ENCODE measurements at places on chromosomes 1 and 21.

DNA sequence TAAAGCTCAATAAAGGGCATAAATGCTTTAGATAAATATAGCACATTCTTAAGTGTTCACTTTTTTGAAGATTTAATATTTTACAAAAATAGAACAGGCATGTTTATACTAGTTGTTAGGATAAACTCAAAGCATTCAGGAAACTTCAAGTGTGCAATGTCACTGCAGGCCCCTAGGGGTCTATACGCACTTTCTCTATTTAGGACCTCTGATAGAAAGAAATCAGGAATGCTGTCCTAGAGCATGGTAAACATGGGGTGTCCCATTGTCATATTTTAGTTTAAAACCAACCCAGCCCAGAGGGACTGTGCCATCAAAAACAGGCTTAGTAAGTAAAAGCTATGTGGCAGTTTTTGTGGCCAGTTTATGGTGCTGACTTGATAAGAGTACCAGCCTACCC lies 102.2 kb downstream of the BARHL2 start:
- no peak for DNase-seq

- no peak for DNase-seq
Observed at GRCh38 chr1:184843732-184844495, 89.3 kb upstream of the EDEM3 start.

GRCh38 chr1:180616439-180616838 lies 15.4 kb upstream of the XPR1 start:
- DNase-seq: no peak

DNA sequence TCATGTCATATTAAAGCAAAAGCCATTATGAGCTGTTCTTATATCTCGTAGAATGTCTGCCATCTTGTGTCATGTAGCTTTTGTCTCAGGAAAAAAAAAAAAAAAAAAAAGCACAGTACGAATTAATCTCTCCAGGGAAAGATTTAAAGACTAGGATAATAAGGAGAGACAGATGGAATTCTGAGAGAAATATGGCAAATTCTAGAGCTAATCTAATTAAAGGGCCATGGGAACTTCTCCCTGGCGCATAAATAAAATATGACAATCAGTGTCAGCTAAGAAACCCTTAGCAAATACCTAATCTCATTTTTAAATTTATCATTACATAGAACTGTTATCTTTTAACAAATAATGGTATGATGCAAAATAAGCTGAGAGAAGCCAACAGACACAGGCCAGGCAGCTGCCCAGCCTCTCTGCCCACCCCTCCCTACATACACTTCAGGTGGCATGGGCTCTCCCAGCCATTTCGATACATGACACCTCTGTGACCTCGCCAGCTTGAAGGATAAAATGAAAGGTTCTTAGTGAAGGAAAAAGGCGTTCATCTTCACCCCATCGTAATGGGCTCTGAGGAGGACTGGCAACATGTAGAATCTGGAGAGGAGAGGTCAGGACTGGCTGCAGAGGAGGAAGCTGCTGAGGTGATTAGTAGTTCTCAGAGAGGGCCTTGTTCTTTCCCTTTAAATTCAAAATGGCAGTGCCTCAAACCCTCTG lies 39.8 kb downstream of the DISC1 start:
- no peak for DNase-seq

DNA sequence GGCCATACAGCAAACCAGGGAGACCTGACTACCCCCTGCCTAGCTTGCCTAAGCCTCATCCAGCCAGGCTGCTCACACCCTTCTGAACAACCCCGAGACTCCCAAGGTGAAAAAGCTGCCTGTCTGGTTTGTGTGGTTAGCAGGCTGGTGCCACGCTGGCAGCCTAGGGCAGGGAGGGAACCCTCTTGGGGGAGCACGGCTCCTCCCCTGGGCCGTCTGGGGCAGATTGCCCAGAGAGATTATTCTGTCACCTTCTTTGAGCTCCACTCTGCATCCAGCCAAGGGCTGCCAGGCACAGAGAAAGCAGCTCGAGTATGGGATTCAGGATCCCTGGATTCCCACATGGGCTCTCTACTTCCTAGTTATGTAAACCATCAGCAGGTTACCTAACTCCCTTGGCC lies 27.5 kb upstream of the TCEA3 start:
- no peak for DNase-seq

DNA sequence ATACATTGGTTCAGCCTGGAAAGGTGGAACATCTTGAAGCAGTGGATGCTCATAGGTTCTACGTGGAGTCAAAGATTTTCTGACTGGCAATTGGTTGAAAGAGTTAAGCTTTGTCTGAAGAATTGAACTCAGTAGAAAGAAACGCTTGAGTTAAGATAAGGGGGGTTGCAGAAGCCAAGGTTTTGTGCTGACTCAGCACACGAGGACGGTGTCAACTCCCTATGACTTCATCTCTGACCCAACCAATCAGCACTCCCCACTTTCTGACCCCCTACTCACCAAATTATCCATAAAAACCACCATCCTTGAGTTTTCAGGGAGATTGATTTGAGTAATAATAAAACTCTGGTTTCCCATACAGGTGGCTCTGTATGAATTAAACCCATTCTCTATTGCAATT lies 2.5 kb upstream of the PINK1 start:
- no peak for DNase-seq

DNA sequence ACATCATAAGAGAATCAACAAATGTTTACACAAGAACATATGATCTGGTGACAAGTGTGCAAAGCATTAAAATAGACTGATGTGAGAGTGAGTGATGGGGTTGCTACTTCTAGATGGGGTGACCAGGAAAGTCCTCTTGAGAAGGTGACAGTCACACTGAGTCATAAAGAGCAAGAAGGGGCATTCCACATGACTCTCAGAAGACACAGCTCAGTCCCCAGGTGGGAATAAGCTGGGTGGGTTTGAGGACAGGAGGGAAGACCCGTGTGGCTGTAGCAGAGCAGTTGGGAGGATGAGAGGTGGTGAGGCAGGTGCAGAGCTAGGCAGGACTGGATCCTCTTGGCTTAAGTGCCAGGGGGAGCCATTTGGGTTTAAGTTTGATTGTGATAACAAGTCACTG lies 53.1 kb downstream of the TNR start:
- DNase-seq: no peak

DNA sequence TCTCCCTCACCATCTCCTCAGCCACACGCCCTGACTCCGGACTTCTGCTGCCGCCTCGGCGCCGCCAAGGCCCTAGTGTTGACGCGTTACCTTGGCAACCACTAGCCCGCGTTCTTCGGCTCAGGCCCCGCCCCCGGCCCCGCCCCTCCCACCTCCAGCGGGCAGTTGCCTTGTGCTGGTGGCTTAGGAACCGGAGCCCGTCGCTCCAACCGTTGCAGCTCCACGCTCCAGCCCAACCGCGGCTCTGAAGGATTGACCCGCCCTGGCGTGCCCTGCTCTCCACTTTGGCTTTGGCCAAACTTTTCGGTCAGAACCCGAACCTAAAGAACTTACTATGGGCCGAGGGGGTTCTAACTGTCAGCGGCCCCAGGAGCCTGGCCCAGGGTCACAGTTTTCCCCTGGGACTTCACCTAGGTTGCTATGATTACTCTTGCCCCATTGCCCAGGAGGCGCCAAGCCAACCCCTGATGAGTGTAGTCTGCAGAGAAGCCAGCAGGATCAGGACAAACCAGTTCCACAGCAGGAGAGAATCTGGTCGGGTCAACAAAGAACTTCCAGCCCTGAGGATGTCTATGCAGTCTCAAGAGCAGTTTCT lies at the start of gene CFAP45:
Gene CFAP45, minus strand, starts transcription at position 80 of the 595 bp plus-strand sequence. Its CDS starts 67 bp downstream, at position 13.
- no peak for DNase-seq

- no peak for DNase-seq
Observed at GRCh38 chr1:37651803-37652202, 17.1 kb upstream of the RSPO1 start.

- DNase-seq: no peak
Observed at GRCh38 chr1:82388679-82389078, 587.9 kb downstream of the ADGRL2 start.

DNA sequence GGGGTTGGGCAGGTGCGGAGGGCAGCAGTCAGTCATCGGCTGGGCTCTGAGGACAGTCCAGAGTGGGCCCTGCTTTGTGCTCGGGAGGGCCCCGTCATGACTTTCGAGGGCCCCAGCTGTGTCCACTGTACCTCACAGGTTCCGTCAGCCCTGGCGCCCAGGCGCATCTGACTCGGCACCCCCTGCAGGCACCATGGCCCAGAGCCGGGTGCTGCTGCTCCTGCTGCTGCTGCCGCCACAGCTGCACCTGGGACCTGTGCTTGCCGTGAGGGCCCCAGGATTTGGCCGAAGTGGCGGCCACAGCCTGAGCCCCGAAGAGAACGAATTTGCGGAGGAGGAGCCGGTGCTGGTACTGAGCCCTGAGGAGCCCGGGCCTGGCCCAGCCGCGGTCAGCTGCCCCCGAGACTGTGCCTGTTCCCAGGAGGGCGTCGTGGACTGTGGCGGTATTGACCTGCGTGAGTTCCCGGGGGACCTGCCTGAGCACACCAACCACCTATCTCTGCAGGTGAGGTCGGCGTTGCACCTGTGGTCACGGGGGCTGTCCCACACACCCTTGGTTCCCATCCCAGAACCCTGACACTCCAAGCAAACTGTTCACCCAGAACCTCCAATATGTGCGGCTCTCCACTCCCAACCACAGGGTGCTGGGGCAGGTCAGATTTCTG lies 7.8 kb downstream of the PODN start:
- DNase-seq: no peak

- DNase-seq: no peak
Observed at GRCh38 chr1:76854255-76854654, 13.0 kb upstream of the ST6GALNAC5 start.

DNA sequence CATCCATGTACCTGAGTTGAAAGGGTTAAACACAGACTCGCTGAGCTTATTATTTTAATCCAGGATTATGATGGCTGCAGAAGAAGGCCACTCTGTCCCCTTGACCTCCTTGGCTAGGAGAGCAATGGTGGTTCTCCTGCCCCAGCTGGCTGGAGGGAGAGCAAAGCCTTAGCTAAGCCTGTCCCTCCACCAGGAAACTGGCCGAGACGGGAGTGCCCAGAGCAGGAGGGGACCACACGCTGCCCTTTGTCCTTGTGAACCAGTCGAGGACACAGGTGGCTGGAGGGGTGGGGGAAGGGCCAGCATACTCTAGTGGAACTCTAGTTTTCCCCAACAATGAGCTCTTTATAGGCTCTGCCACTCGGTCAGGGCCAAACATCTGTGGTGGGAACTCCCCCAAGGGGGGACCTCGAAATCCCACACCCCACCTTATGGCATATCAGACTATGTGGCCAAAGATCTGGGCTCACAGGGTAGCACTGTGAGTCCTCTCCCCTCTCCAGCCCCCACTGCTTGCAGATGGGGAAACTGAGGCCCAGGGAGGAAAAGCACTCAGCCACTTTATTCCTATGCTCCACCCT lies 12.9 kb downstream of the KIAA1614 start:
- DNase-seq: peak; percentile 71

DNA sequence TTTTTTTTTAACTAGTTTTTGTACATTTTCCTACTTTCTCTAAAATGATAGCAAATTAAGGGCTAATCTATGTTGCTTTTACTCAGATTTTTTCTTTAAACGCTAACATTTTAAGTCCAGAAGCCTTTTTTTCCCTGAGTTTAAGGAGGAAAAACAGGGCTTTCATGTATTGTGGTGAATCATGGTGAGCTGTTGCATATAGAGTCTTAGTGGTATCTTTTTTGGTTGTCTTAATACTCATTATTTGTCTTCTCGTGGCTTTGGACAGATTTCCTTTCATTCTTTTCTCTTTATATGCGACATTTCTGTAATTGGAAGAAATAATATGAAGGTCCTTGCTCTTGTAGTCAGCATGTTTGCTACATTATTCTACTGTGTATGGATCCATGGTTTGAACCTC lies 1015.6 kb downstream of the PLA2G4A start:
- DNase-seq: no peak

DNA sequence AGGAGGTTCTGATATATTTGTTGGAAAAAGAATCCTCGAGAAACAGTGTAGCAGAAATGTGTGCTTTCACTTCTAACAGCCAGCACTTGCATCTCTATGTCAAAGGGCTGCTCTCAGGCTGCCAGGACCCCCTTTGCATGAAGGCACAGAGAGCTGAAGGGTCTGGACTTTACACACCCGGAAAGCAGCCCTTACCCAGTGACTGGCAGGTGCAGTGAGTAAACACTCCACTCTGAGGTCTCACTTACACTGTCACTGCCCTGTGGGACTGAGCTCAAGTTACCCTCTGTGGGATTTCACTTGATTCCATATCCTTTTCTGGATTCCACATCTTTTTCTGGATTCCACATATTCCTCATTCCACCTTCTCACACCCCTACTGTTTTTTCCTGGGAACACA lies 40.8 kb upstream of the PPP2R5A start:
- no peak for DNase-seq

- DNase-seq: no peak
Observed at GRCh38 chr1:170448661-170449158, 83.3 kb upstream of the GORAB start.

DNA sequence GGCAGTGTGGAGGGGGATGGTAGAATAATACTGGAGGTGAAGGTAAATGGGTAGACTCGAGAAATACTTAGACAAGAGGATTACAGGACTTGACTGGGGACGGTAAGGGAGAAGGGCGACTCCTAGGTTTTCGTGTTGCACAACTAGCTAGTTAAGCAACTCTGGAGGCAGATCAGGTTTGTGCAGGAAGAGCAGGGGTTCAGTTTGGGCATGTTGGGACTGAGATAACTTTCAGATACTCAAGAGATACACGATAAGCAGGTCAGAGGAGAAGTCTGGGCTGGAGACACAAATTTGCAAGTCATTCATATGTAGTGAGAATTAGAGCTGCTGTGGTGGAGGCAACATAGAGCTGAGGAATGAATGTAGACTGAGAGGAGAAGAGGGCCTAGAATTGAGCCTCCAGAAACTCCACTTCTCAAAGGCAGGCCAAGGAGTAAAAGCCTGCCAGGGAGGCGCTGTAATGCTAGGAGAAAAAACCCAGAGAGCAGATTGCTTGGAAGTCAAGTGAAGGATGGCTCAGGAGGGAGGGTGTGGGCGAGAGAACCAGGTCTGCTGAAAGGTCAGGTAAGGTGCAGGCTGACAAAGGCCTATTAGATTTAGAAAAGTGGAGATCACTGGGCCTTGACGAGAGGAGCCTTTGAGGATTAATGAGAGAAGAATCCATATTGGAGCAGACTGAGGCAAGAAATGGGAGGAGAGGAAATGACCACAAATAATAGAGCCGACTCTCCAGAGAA lies 20.8 kb downstream of the MAB21L3 start:
- no peak for DNase-seq

DNA sequence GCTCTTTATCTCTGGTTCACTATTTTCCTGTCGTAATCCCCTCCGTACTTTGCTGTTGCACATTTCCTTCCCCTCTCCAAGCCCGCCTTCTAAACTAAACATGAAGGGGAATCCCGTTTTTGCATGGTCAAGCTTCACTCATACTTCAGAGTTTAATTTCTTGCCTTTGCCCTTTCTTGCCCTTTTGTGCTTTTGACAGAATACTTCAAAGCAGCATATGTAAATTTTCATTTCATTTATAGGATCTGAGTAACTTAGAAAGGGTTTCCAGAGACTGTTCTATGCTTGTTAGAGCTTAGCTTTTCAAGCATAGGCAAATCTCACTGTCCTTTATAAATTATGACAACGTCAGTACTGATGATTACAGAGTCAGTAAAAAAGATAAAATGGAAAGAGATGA lies 27.7 kb downstream of the SPATA45 start:
- no peak for DNase-seq

- no peak for DNase-seq
Observed at GRCh38 chr1:223683586-223684487, 18.3 kb upstream of the CAPN8 start.

Data from amygdala (tissue), 56 donors.